ENCODE measurements at places on chromosomes 2 and 18.

DNA sequence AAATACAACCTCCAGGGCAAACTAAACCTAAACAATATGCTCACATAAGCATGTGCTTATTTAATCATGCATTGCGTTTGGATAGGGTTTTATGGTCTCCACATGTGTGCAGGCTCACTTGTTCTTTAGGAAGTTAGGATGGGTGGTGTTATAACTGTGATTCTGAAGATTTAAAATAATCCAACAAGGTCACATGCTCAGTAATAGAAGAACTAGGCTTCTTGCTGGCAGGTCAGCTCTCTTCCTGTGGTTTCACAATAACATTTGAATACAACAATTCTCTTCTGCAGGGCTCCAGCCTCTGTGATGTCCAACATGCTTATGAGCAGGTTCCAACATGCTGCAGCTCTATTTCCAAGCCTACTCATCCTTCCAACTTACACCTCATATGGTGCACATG lies 84.0 kb downstream of the MYL12B start:
- DNase-seq: no peak

DNA sequence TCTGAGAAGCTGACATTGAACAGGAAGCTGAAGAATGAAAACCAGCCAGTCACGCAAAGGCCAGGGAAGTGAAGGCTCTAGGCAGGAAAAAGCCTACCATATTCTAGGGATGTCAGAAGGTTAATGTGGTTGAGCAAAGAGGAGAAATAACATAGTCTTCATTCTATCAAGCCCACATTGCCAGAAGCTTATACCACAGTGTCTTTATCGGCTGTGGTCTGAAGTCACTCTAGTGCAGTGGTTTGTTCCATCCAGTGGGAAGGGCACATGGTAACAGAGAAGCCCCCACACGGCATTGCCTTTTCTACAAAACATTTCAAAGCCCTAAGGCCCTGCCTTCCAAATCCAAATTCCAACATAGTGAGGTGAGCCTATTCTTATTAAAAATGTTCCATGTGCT lies 311.3 kb downstream of the TNS1 start:
- no peak for DNase-seq

GRCh38 chr18:22791310-22791610 lies 141.9 kb upstream of the RBBP8 start:
- DNase-seq: no peak

DNA sequence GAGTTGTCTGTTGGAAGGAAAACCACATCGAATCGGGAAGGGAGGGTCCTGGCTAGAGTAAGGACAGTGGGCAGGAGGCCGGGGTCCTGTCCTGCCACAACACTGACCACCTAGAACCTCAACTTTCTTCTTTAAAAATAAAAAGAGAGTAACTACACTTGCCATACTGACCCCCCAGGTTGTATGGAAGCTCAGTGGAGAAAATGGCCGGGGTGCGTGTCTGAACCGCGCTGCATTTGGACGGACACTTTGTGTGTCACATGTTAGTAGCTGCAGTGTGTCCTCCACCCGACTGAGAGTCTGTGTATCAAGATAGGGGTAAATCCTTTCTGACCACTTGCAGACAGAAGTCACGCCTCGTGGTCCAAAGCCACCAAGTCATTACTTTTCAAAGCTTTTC lies 87.0 kb downstream of the GBX2 start:
- DNase-seq: no peak

- no peak for DNase-seq
Observed at GRCh38 chr2:208134928-208135586, 5.4 kb upstream of the CRYGC start.

DNA sequence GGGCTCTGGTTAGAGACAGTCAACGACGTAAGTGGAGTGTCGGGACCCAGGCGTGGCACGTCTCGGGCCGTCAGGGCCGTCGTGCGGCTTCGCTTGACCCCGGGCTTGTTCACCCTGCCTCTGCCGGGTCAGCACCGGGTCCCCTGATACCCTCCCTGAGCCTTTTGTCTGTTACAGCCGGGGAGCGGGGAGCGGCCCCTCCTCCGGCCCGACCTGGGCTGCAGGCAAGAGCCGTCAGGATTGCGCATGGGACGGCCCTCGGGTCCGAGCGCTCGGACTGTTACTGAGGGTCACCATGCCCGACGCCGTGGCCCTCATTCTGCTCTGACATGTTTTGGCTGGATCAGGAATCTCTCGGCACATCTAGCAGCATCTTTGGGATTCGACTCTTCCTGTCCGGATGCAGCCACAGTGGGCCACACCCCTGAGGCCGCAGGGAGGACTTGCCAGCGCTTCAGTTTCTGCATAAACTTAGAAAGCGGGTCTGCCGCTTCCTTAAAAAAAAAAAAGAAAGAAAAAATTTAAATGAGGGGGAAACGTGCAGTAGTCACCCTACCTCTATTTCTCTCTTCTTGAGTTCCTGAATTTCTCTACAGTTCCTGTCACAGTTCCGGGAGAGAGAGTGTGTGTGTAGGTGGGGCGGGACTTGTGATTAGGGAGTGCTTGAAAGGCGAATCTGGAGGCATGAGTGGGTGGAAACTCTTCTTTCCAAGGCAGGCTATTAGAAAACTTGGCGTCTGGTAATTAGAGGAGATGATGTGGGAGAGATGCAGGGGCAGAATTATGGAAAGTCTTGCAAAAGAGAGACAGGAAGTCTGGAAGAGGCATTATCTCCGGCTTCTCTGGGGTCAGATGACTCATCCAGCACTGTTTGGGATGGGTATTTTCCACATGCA lies 909 bp downstream of the TMEM87B start:
- DNase-seq: no peak

DNA sequence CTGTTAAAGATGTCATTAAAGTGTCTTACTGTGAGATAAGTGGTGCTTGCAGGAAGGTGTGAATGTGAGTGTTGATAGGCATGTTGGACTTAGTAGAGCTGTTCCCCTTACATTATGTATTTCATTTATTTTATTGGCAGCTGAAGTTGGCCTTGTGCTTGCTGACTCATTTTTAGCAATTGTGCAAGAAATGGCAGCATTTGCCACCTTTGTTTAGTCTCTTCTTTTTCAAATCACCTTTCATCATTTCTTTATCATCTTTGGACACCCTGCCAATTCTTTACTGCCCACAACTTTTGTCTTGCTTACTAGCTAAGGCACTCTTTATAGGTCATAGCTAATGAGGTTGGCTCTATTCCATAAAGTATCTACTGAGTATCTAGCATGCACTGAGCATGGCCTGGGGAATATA lies 130.3 kb upstream of the LYPD6 start:
- DNase-seq: no peak

GRCh38 chr2:48572816-48573215 lies 42.9 kb downstream of the STON1 start:
- no peak for DNase-seq

- no peak for DNase-seq
Observed at GRCh38 chr2:68889500-68889899, 18.3 kb upstream of the BMP10 start.

DNA sequence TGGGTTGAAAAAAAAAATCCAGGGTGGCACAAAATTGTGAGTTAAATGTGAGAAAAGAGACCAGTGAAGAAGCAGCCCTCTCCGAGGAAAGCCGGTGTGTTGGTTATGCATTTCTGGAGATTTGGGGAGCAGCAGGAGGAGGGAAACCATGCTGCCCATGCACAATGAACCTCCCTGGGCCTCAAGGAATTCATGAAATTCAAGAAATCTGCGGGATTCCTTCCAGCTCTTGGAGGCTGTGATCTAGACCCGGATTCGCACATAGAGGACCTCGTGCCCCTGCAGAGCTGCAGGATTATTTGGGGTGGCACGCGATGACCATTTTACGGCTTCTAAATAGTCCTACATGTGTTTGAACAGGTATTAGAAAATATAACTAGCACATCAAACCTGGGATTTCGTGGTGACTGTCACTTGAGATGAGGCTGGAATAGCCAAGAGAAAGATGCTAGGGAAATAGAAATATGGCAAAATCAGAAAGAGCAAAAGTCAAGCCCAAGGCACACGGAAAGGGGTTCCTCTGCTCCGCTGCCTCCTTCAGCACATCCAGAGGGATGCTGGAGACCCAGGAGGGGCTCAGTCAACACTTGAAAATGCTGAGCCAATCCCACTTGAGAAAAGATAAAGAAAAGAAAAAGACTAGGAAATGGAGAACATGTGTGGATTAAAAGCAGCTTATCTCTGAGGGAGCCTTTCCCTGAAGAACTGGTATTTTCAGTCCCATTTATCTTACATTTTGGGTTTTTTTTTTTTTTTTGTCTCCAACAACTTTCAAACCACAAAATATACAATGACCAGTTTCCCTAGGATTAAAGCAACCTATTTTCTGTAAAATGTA lies 22.0 kb downstream of the KCTD1 start:
- no peak for DNase-seq

- no peak for DNase-seq
Observed at GRCh38 chr2:88751768-88752167, 60.3 kb downstream of the RPIA start.

GRCh38 chr2:33242845-33243244 lies 233.6 kb upstream of the RASGRP3 start:
- no peak for DNase-seq

GRCh38 chr2:5145801-5146200 lies 546.4 kb upstream of the SOX11 start:
- no peak for DNase-seq

DNA sequence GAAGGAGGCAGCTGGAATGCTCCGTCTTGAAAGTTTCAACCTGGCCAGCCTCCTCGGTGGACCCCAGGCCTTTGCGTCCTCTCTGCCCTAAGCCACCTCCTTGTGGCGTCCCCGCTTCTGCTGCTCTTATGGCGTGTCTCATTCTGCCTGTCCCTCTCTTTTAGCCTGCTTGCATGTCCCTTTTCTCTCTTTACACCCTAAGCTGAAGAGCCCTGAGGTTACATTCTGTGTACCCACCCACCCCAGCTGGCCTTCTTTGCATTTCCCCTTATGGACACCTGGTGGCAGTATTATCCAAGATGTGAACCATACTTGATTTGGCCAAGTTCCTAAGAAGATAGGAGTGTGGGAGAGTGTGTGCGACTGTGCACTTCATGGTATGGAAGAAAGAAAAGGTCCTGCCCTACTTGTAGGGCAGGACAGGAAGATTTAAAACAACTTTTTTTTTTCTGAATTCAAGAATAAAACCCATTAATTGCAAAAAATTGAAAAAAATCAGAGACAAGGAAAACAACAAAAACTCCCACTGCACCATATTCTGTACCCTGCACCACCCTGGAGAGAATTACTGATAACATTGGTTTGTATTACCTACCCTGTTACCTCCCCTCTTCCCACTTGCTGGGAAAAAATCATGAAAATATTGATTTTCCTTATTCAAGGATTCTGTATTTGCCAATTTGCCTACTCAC lies 77.4 kb downstream of the DYSF start:
- DNase-seq: no peak

DNA sequence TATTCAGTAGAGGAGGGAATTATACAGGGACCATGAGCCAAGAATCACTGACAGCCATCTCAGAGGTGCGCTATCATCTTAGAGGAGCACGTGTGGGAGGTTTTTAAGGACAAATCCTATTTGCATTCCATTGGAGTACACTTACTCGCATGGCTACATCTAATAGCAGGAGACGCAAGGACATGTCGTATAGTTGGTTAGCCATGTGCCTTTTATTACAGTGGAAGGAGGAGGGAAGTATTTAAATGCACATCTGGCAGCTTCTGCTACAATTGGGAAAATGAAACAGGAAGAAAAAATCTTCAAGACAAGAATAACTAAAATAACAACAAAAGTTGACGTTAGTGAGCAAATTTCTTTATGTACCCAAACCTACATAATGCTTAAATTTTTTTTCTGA lies 86.5 kb upstream of the UGP2 start:
- DNase-seq: no peak

DNA sequence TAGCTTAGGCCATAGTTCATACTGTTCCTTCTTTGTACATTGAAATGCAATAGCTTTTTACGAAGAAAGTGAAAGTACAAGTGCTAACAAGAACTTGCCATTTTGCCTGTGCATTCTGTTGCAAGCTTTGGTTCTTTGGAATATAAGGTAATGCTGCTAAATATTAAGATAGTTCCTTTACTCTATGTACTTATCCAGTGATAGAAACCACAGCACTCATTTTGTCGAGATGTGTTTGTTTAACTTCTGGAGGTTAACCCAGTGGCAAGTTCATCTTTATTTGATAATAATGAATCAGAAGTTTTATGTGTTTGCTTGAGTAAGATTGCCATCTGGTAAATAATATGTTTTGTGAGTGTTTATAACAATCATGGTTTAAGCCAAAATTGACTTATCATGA lies 373.1 kb upstream of the FANCL start:
- DNase-seq: no peak
